ENCODE measurements at places on chromosomes 2 and 18. TPM values are rescaled to one million over a fixed set of nuclear protein-coding genes. Genes with fewer than 3 reads are reported as not detected.

The SCN3A gene
- total RNA-seq = 0.09 TPM

The LIMS4 gene
- total RNA-seq = 10.8 TPM

The TMBIM1 gene
- 139 TPM for total RNA-seq

The POLE4 gene
- 21.9 TPM for total RNA-seq

The ALPI gene
- not detected for total RNA-seq

The BCL2 gene
- total RNA-seq = 14.8 TPM

The SERTAD2 gene
- total RNA-seq = 15.3 TPM

The MATN3 gene
- total RNA-seq = 1.2 TPM

The NGEF gene
- total RNA-seq = 2.0 TPM

The SGPP2 gene
- 3.3 TPM for total RNA-seq

The MEP1B gene
- total RNA-seq = not detected

The TOGARAM2 gene
- total RNA-seq = 0.36 TPM

The TRIM43 gene
- 2.4 TPM for total RNA-seq

The DUSP19 gene
- total RNA-seq = 2.5 TPM

The CROCC2 gene
- not detected for total RNA-seq

The VWA3B gene
- total RNA-seq = not detected

The CMPK2 gene
- 13.7 TPM for total RNA-seq

The NAT8 gene
- total RNA-seq = not detected

The CRACDL gene
- 20.8 TPM for total RNA-seq

The SERPINB11 gene
- 37.8 TPM for total RNA-seq

The CTAGE1 gene
- total RNA-seq = 0.80 TPM

The DNAJB2 gene
- total RNA-seq = 155 TPM

The VIT gene
- 2.0 TPM for total RNA-seq

The LOXHD1 gene
- total RNA-seq = not detected

The ANO7 gene
- 187 TPM for total RNA-seq

The EGR4 gene
- 11.4 TPM for total RNA-seq

The CPLX4 gene
- total RNA-seq = not detected

The PFN4 gene
- not detected for total RNA-seq

The UCN gene
- total RNA-seq = 11.2 TPM

All from prostate gland (tissue), 2 donors.